ENCODE measurements at places on chromosomes 7 and 10. TPM values are rescaled to one million over a fixed set of nuclear protein-coding genes. Genes with fewer than 3 reads are reported as not detected.

Gene INSYN2A
- 0.88 TPM for polyA plus RNA-seq

Gene CC2D2B
- 0.91 TPM for polyA plus RNA-seq

Gene OR2A12
- polyA plus RNA-seq, result not detected

Gene GNAT3
- 0.14 TPM for polyA plus RNA-seq

Gene EPHB4
- polyA plus RNA-seq, result 60.4 TPM

Gene MYOZ1
- 240 TPM for polyA plus RNA-seq

Gene SLC18A3
- polyA plus RNA-seq, result not detected

Gene PIP4K2A
- polyA plus RNA-seq, result 17.3 TPM

Gene KLLN
- polyA plus RNA-seq, result 0.41 TPM

Gene CRHR2
- 1.8 TPM for polyA plus RNA-seq

Gene FKBP6
- polyA plus RNA-seq, result not detected

Gene EPHA1
- polyA plus RNA-seq, result 6.8 TPM

Gene CYP2C19
- polyA plus RNA-seq, result not detected

Gene SCART1
- polyA plus RNA-seq, result not detected

Gene GOLGA7B
- 0.06 TPM for polyA plus RNA-seq

Gene LBX1
- polyA plus RNA-seq, result 9.6 TPM

Gene FAM24B
- 2.4 TPM for polyA plus RNA-seq

Gene SEM1
- polyA plus RNA-seq, result 165 TPM

Gene BICC1
- polyA plus RNA-seq, result 24.7 TPM

Gene GRM8
- 0.09 TPM for polyA plus RNA-seq

Gene GIMAP1
- 3.0 TPM for polyA plus RNA-seq

Gene FAM13C
- polyA plus RNA-seq, result 41.6 TPM

Gene FEZF1
- not detected for polyA plus RNA-seq

Gene BLVRA
- polyA plus RNA-seq, result 31.5 TPM

Gene CYP3A7
- 0.40 TPM for polyA plus RNA-seq

Gene CPN1
- polyA plus RNA-seq, result 0.32 TPM

Gene GATA3
- 0.50 TPM for polyA plus RNA-seq

Gene SMARCD3
- polyA plus RNA-seq, result not detected

Gene PAXIP1
- polyA plus RNA-seq, result 10.9 TPM

Gene TSPAN12
- 60.7 TPM for polyA plus RNA-seq

Gene SMKR1
- polyA plus RNA-seq, result 0.73 TPM

Gene DGKI
- polyA plus RNA-seq, result 0.23 TPM

Gene PTPRN2
- 2.5 TPM for polyA plus RNA-seq

Gene GPR85
- polyA plus RNA-seq, result 3.2 TPM

Gene ACSM6
- polyA plus RNA-seq, result not detected

Gene VOPP1
- 25.8 TPM for polyA plus RNA-seq

Gene PNLIPRP2
- polyA plus RNA-seq, result not detected

Gene PRPF18
- polyA plus RNA-seq, result 27.7 TPM

Gene SORCS1
- 6.0 TPM for polyA plus RNA-seq

Gene NPTX2
- 16.6 TPM for polyA plus RNA-seq

Gene MYPN
- 99.1 TPM for polyA plus RNA-seq

Gene TET1
- 10.7 TPM for polyA plus RNA-seq

Gene EGR2
- not detected for polyA plus RNA-seq
